Temporal lobe (tissue), 4 donors: ENCODE measurements at places on chromosomes 1 and 21. TPM values are rescaled to one million over a fixed set of nuclear protein-coding genes. Genes with fewer than 3 reads are reported as not detected.

The RGS13 gene
- not detected for total RNA-seq

The RIMS3 gene
- total RNA-seq = 20.4 TPM

The HCN3 gene
- total RNA-seq = 15.0 TPM

The EPHA10 gene
- total RNA-seq = 8.9 TPM

The RHD gene
- 0.25 TPM for total RNA-seq

The S100A7 gene
- total RNA-seq = not detected

The CITED4 gene
- total RNA-seq = 1.2 TPM

The NPR1 gene
- total RNA-seq = 0.49 TPM

The USP21 gene
- 14.8 TPM for total RNA-seq

The CLIC6 gene
- total RNA-seq = 0.25 TPM

The RBM8A gene
- total RNA-seq = 71.3 TPM

The IVNS1ABP gene
- total RNA-seq = 149 TPM

The LYPD8 gene
- not detected for total RNA-seq

The CCDC190 gene
- 0.98 TPM for total RNA-seq

The SLC1A7 gene
- total RNA-seq = not detected

The TRIM33 gene
- total RNA-seq = 76.0 TPM

The CNTN2 gene
- total RNA-seq = 23.4 TPM

The PRDM2 gene
- total RNA-seq = 39.6 TPM

The CASQ2 gene
- under 0.01 TPM for total RNA-seq

The CD1E gene
- total RNA-seq = not detected

The NFYC gene
- 21.9 TPM for total RNA-seq

The PPFIA4 gene
- 12.3 TPM for total RNA-seq

The CD5L gene
- 0.49 TPM for total RNA-seq

The ADAMTSL4 gene
- total RNA-seq = 0.25 TPM

The IGSF21 gene
- total RNA-seq = 32.0 TPM

The CSF3R gene
- 2.0 TPM for total RNA-seq

The IRF6 gene
- 0.25 TPM for total RNA-seq

The SLC45A3 gene
- total RNA-seq = 1.2 TPM

The ZMYND12 gene
- 0.25 TPM for total RNA-seq

The ADORA1 gene
- 9.1 TPM for total RNA-seq

The NR0B2 gene
- not detected for total RNA-seq

The ODF2L gene
- 57.0 TPM for total RNA-seq

The CASQ1 gene
- 7.6 TPM for total RNA-seq

The OR2L13 gene
- total RNA-seq = 0.74 TPM

The WARS2 gene
- total RNA-seq = 6.6 TPM

The SPRR2F gene
- not detected for total RNA-seq

The RNU1-4 gene
- total RNA-seq = 73,230 TPM

The POMGNT1 gene
- total RNA-seq = 29.0 TPM
